ENCODE measurements at places on chromosomes 1 and 21.

DNA sequence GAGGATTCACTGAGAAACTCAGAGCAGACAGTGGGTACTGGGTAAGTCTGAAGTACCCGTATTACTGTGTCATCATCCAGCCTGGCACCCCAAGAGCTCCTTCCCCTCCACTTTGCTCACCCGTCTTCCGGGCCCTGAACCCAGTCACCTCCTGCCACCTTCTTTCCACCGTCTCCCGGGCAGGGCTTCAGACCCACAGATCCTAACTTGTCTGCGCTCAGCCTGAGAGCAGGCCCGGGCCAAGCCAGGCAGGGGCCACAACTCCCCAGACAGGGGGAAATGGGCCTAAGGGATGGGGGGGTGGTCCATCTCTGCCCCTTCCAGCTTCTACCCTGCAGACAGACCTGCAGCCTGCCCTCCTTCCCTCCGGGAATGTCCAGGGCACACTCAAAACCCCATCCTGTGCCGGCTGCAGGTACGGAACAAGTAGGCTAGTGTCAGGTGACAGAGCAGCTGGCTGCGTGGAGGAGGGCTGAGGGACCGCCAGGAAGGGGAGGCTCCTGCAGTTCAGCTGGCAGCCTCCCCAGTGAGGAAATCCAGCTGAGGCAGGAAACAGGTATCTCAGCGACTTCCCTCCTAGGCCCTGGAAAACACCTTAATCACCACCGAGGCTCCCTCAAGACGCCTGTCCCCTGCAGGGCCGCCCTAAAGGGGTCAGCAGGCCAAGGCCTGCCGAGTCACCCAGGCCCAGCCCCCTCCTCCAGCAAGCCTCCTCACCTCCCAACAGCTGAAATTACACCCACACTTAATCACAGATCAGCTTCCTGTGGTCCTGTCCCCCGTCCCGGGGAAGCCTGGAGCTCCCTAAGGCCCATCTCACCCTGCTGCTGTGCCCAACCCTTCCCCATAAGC lies 3.5 kb downstream of the HSPG2 start:
- DNase-seq, result no peak

- no peak for DNase-seq
Observed at GRCh38 chr1:116207126-116207735, 96.0 kb downstream of the MAB21L3 start.

DNA sequence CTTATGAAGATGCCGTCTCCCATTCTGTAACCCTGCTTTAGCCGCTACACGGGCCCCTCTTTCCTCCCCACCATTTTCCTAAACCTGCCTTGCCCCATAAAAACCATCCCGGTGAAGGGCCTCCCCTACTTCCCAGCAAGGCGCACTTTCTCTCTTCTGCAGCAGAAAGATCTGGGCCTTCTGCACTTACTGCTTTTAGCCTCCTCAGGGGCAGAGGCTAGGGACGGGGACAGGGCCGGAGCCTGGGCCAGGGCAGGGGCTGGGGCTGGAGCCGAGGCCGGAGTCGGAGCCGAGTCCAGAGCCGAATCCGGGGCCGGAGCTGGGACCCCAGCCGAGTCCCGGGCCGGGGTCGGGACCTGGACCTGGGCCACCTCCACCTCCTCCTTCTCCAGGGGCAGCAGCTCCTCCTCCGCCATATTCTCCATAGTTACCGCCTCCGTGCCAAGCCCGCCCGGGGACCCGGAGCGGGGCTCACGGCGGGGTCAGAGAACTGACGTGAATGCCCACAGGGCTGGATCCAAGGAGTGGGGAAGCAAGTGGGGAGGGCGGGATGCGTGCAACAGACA lies 382 bp downstream of the TRMT1L start:
- peak; percentile 94 for DNase-seq

- no peak for DNase-seq
Observed at GRCh38 chr1:227955808-227956207, 8.1 kb upstream of the WNT9A start.

DNA sequence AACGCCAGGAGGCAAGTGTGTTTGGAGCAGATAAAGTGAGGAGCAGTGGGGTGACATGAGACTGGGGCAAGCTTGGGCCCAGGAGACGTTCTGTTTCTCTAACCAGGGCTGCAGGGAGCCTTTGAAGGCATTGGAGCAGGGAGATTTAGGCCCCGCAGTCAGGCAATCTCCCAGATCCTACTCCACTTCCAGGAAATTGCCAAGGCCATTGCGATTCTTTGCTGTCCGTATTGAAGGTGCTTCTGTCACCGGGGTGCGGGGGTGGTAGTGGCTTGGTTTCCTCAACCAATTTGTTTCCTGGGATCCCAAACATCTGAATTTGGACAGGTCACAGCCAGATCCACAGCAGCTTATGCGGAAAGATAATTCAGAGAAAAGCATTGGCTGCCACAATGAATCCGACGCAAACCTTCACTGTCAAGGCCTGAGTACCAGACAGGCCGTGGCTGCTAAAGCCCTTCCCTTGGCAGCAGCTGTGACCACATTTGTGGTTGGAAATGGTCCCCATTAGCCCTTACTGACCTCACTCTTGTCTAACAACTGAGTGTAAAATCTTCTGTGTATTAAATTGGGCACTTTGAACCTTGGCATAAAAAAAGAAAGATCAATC lies 385.6 kb downstream of the PTPRU start:
- DNase-seq, result peak; percentile 28

DNA sequence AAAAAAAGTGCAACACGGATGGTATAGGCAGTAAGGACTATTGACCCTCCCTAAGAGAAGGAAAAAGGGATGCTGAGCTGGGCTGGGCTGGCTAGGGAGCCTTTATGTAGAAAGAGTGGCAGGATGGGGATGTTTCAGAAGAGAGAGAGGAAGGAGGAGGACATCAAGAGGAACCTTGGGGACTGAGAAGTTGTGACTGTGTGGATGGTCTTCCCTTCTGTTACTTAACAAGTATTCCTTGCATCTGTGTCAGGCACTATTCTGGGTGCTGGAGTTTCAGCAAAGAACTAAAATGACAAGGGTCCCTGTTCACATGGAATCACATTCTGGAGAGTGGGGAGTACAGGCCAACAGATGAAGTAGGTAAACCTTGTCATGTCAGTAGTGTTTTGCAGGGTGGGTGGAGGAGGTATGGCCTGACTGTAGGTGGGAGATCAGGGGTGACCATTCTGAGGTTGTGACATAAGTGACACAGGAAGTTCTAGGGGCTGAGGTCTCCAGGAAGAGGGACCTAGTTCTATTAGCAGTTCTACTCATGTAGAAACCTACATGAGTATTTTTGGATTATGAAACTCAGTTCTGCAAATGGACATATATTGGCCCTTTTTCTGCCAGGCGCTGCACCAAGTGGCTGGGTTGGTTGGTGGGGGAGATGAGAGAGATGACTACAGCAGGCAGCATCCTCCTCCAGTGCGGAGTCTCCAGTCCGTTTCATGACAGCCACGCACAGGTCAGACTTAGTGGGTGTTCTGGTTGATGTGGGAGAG lies 53.8 kb downstream of the PRDM2 start:
- DNase-seq, result no peak

- DNase-seq, result no peak
Observed at GRCh38 chr1:155073377-155074242, 5.0 kb upstream of the EFNA3 start.

GRCh38 chr1:94792473-94793295 lies 27.5 kb upstream of the SLC44A3 start:
- DNase-seq, result no peak

DNA sequence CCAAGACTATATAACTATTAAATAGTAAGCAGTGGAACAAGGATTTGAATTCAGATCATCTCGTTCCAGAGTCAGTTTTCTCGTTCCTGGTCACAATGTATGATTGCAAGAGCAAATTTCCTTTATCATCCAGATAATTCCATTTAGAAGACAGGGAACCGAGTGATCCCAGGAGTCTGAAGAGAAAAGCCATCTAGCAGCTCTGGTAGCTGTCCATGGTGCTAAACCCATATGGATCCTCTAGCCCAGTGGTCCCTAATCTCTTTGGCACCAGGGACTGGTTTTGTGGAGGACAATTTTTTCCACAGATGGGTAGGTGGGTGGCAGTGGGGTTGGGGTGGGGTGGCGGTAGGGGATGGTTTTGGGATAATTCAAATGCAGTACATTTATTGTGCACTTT lies 229.4 kb downstream of the PTPRU start:
- no peak for DNase-seq

DNA sequence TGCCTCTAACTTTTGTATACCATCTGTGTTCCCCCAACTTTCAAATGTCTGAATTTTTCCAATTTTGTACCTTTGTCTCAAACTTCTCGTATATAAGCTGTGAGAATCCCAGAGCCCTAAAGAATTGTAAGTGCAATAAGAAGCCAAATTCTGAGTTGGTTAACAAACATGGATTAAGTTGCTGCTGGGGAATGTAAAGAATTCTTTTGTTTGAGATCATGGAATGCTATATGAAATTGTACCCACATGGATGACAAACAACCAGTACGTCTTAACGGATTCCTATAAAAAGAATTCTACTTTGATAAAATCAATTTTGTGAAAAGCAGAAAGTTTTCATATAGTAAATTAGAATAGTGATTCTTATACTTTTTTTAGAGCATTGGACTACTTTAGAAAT lies 72.4 kb upstream of the CYP2J2 start:
- DNase-seq, result no peak

DNA sequence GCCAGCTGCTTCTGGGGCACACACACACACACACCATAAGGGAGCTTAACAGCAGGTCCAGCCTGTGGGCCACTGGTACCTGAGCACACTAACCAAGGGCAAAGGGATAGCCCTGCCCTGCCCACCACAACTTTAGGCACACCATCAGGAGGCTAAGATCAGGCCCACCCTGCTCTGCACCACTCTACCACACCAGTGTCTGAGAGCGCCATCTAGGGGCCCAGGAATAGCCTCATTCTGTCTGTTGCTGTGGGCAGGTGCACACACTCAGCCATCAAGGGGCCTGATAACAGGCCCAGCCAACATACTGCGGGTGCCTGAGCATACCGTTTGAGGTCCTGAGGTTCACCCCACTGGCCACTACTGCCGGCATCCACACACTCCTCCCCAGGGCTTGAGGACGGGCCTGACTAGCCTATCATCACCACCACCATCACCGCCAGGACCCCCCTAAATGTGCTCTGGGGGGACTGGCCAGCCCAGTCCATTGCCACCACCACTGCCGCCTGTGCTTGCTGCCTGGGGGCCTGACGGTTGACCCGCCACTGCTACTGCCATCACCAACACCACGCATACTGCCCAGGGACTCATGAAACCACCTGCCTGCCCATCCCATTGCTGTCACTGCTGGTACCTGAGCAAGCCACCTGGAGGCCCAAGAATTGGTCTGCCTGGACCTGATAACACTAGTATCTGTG lies 31.3 kb downstream of the NSL1 start:
- no peak for DNase-seq

GRCh38 chr1:94654031-94654430 lies 112.5 kb upstream of the F3 start:
- no peak for DNase-seq
